Fibroblast of the aortic adventitia (primary cell): ENCODE measurements at places on chromosomes 1 and 21.

GRCh38 chr1:71785000-71785399, 497.3 kb downstream of the NEGR1 start:
- no peak for DNase-seq

DNA sequence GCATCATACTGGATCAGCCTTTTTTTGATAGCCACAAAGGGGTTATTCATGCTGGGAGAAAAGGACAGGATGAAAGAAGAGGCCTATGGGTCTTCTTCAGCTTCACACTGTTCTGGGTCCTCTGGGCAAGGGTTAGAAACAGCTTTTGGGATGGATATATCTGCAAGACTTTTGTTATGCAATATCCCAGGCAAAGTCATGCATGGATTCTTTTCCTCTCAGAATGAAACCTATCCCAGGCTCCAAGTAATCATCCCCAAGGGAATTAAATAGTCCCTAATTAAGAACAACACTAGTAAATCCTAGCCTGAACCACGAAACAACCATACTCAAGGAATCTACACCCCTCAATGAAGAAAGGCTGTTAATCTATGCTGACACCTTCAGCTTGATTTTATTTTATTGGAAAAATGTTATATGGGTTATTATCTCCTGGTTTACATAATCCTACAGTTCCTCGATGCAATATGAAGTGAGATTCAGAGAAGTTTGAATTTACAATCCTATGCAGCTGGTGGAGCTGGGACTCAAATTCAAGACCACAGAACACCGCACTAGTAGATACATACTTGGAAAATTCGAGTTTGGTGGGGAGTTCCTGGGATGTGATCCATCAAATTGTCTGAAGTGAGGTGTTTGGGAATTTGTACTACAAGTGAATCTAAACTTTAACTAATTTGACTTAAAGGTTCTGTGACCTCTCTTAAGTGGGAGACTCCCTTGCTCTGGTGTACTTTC, 338.6 kb downstream of the TBX15 start:
- no peak for DNase-seq

DNA sequence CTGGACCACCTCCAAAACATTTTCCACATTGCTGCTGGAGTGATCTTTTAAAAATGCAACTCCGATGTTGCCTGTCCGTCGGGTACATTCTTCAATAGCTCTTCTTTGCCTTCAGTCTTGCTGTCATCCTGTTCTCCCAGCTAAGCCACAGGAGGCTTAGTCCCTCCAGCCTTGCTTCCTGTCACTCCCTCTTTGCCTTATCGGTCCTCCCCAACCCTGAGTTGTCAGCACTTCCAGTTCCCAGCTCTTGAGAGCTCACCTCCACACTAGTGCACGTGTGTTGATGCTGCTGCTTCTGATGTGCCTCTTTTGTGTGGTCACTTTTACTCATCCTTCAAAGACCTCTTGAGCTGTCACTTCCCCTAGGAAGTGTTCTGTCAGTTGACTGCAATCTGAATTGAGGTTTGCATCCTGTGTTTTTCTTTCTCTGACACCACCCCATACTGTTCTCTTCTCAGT, 15.3 kb downstream of the UCK2 start:
- peak; percentile 44 for DNase-seq

GRCh38 chr1:5989286-5989605, 3.0 kb downstream of the NPHP4 start:
- DNase-seq = no peak

DNA sequence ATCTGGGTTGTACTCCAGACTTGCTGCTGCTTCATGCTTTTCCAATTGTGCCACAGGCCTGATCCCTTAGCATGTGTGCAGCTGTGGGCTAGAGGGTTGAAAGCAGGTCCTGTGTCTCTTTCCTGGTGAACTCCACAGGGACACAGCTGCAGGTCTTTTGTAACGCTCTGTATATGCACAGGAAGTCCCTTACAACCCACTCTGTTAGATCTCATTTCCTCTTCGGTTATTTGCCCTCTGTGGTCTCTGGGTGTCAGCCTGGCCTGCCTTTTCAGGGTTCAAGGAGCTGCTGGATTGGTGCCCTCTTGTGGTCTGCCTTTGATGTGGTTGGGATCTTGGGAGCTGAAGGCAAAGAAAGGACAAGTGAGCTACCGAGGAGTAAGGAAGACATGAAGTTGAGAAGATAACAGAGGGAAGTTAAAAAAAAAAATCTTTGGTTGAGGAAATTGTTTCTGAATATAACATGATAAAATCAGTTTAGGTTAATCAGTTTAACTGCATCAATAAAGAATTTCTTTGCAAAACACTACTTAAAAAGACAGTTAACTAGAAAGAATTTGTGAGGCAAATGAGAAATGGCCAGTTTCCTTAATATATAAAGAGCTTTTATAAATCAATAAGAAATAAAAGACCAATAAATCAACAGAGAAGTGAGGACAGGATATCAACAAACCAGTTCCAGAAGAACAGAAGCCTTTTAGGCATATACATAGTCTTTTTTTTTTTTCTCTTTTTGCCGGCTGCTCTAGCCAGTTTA, 44.1 kb downstream of the UCK2 start:
- DNase-seq = no peak

DNA sequence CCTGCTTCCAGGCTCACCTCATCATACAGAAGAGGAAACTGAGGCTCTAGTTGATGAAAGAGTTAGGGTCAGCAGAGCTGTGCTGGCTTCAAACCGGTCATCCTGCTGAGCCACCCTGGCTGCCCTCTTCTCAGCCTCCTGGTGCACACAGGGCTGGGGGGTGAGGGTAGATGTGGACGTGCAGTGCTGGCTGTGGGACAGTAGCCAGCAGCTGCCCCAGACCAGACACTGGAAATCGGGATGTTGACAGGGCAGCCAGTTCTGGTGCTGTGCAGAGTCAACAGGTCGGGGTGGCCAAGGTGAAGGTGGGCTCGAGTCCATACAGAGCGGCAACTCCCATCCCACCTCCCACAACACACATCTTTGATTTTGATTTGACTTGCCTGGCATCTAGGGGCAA, 1.5 kb upstream of the CLCNKA start:
- DNase-seq = no peak

DNA sequence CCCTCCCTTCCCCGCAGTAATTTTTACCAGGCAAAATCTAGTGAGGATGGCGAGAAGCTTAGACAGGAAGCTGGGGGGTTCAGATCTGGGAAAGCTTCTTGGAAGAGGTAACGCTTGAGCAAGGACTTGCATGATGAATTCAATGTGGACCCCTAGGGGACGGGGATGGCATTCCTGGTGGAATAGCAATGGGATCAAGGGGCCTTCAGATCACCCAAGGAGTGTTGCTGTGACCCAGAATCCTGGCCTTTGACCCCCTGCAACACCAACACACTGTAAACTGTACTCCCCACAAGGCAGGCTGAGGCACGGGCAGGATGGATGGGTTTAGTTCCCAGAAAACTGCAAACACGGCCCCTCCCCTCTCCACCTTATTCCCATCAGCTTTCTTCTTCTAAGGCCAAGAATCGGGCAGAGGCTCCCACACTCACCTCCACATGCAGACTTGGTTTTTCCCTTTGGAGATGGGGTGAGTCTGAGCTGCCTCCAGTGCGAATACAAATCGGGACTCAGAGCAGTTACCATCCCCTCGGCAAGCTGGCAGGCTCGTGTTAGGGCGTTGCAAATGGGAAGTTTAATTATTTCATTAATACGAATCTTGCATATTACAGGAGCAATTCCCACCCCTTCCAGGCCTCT, 20.1 kb downstream of the DISP3 start:
- no peak for DNase-seq

DNA sequence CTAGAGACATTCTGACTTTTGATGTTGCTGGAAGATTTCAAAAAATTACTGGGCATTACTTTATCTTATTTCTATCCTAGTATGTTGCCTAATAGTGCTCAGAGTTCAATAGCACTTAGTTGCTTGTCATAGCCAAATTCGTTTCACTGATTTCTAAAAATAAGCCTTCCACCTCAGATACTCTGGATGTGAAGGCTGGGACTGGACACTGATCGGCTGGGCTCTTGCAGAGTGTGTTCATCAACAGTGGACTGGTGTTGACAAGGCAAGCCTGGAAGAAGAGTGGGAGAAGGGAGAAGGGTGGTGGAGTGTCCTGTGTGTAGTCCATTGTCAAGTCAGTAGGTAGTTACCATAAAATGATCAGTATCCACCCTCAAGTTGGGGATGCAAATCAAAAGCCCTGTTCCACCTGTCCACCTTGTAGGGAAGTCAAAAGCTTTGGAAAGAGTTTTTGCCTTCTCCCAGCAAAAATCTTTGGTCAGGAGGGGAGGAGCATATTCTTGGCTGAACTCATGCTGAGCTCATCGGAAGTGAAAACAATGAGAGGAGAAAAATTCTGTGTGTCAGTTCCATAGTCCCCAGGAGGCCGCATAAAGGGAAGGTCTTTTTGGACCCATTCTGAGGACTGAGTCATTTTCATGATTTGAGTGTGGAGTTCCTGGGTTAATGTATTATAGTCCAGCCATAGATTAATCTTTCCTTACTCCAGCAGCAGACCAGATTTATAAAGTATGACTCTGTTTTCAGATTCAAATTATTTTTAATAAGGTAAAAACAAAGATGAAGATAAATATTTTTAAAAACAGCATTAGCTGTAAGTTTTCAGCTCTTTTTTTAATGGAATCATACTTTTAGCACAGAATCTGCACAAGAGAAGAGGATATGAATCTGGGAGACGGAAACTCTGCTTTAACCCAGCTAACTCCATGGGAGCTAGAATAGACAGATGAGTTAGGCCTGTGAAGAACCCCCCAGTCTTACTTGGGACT, 99.5 kb upstream of the BMP8A start:
- peak; percentile 94 for DNase-seq

DNA sequence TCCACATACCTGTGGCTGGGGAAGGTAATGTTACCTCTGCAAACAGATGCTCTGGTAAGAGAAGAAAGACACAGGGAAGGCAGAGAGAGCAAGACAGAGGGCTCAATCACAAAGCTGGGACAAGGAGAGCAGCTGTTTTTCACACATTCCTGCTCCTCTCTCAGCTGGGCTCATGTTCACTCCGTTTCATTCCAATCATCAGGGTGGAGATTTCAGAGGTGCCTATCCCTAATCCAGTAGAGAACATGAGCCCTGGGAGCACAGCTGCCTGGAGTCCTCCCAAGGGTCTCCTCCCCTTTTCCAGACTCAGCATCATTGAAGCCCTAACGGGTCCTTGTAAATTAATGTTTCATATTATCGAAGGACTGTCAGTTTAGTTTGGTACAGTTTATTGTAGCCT, 19.4 kb downstream of the GADD45A start:
- DNase-seq = no peak

DNA sequence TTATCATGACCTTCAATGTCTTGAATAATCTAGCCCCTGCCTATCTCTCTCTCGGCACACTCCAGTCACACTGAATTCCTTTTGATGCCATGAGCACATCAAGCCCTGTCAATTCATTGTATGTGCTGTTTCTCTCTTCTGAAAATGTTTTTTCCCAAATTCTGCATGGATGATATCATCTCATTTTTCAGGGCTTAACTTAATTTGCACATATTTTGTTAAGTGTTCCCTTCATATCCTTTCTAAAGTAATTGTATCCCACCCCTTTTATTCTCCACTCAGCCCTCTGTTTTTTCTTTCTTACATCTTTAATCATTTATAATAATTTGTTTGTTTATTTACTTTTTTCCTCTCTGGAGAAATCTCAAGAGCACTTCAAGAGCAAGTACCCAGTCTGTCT, 149.9 kb downstream of the ZNF326 start:
- DNase-seq = no peak

DNA sequence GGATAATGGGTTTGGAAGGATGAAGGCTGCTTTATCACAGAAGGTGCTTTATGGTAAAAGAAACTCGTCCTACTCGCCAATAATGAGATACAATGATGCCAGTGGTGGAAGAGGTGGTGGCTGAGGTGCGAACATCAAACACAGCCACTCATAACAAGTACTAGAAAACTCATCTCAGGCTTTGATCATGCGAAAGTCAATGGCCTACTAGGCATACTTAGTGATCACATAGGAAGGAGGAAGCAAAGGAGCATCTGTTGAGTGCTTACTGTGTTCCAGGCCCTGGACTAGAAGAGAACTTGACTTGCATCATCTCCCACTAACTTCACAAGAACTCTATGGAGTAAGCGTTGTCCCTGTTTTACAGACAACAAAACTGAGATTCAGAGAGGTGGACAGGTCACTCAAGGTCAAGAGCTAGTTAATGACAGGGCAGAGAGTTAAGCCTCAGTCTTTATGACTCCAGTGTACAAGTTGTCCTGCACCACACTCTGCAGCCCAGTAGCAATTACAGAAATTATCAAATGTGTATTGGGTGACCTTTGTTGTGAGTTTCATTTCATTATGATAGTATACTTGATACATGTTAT, 33.6 kb downstream of the RUNX1 start:
- no peak for DNase-seq

- DNase-seq = no peak
These were observed 61.3 kb downstream of the TRABD2B start for GRCh38 chr1:47935856-47936255.

DNA sequence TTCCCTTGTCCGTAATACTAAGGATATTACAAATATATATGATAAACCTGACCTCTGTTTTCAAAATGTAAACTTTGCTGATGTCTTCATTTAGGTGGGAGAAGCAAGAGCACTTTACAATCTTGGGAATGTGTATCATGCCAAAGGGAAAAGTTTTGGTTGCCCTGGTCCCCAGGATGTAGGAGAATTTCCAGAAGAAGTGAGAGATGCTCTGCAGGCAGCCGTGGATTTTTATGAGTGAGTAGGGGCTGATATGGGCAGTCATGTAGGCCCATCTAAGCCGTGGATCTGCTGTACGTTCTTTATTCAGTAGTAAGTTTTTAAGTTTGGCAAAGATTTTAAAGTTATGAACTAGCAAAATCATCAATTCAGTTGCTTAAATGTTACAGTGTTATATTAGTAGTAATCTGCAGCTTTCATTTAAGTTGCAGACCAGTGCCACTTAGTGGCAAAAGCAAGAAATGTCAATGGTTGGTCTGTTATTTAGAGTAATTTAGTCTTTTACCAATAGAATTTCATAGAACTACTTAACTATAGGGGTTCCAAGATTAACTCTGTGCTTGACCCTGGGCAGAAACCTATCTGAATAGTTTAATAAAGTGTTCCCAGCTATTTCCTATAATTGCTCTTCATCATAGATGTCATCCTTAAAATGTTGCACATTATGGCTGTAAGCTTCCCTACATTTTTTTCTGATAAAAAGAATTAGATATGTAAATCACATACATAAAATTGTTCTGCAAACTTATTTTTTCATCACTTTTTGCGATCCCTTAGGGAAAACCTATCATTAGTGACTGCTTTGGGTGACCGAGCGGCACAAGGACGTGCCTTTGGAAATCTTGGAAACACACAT, 21.3 kb downstream of the GPSM2 start:
- DNase-seq = peak; percentile 86

DNA sequence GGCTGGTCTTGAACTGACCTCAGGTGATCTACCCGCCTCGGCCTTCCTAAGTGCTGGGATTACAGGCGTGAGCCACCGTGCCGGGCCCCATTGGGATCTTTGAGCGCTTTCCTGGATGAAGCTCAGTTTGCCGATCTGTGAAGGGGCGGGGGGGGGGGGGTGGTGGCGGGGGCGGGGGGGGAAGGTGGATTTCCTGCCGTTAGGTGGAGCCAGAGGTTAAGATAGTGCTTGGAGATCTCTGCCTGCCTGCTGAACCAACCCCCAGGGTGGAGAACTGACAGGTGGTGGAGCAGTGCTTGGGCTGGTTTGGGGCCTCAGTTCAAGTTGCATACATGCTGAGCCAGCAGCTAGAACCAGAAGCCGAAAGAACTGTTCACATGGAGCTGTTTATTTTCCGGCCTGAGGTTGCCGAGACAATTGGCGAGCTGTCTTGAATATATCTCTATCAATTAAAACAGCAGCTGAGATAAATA, 1.7 kb downstream of the TMCC2 start:
- peak; percentile 59 for DNase-seq
